ENCODE measurements at places on chromosomes 6 and 20.

GRCh38 chr20:364905-365794 lies 15.4 kb upstream of the TRIB3 start:
- DNase-seq = no peak

DNA sequence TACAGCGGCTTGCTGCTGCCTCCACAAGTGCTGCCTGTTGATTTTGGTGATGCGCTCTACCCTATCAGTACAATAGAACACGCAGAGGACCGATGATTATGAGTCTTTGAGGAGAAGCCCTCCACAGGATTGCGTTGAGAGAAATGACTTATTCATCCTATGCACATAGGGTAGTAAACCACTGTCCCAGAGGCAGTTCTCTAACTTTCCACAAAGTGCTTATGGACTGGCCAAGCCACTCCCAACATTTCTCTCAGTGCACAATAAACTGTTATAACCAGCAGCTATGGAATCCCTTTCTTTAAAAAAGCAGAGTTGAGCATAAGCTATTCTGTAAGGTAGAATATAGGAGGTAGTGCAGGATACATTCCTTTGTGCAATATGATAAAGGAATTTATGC lies 48.2 kb upstream of the REV3L start:
- no peak for DNase-seq

DNA sequence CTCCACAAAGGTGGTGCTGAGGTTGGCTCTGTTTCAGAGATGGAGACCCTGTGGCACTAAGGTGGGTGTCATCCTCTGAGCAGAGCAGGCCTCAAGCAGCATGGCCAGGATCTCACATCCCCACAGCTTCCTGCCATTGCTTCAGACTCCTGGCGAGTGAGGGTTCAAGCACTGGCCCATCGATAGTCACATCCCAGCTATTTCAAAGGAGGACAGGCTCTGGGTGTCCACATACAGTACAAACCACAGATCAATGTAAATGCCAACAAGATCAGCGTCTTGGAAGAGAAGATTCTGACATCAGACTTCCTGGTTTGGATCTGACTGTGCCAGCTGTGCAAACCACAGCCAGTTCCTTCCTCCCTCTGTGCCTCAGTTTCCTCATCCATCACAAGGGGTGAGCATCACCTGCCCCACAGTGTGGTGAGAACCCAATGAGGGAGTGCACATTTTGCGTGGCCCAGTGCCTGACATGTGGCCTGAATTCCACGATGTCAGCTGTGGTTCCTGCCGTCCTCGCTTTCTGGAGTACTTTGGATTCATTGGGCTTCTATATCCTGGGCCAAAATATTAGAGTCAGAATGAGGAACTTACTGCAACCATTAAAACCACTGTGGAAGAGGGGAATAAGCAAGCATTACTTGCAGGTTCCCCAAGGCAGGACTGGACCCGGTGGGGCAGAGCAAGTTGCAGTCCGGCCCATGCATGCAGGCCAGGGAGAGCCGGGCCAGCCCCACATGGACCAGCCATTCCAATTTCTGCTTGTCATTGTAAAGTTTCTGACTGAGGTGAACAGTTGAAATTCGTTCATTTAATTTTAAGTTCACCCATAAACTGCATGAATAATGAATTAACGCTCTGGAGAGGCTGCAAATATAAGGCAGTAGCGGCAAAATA lies 236.0 kb downstream of the TTLL2 start:
- no peak for DNase-seq

GRCh38 chr20:36210436-36211021 lies 25.7 kb upstream of the AAR2 start:
- no peak for DNase-seq

DNA sequence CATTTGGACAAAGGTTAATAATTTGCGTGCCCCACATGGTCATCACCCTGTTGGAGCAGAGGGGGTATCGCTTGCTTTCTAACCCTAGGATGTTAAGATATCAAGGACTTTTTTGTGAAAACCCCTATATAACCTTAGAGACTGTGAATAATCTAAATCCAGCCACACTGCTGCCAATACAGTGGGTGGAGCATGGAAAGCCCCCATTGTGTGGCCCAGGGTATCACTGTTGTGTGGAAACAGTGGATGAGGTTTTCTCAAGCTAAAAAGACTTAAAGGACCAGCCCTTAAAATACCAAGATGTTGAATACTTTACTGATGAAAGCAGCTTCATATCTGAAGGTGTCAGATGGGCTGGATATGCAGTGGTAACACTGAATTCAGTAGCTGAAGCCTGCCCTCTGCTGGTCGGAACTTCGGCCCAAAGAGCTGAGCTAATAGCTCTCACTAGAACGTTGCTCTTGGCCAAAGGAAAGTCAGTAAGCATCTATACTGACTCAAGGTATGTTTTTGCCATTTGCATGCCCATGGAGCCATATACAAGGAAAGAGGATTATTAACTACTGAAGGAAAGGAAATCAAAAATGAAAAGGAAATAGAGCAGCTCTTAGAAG lies 695.2 kb downstream of the PHF3 start:
- peak; percentile 60 for DNase-seq

DNA sequence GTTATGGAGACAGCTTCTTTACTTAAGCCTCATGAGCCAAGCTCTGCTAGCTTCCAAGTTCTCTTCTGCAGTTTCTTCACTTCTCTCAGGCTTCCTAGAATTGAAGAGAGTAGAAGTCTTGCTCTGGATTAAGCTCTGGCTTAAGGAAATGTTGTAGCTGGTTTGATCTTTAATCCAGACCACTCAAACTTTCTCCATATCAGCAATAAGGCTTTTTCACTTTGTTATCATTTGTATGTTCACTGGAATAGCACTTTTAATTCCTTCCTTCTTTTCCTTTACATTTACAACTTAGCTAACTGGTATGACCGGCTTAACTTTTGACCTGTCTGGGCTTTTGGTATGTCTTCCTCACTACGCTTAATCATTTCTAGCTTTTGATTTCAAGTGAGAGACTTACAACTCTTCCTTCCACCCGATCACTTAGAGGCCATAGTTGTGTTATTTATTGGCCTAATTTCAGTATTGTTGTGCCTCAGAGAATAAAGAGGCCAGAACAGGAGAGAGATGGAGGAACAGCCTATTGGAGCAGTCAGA lies 236.6 kb upstream of the BMP2 start:
- DNase-seq = no peak

- no peak for DNase-seq
Measured at GRCh38 chr20:23455639-23456038, 3.0 kb upstream of the CST11 start.

GRCh38 chr6:100226811-100227210 lies 232.8 kb upstream of the MCHR2 start:
- DNase-seq = no peak

GRCh38 chr20:37895166-37895565 lies 7.8 kb upstream of the VSTM2L start:
- DNase-seq = no peak

GRCh38 chr6:124573953-124574352 lies 388.3 kb upstream of the RNF217 start:
- no peak for DNase-seq

DNA sequence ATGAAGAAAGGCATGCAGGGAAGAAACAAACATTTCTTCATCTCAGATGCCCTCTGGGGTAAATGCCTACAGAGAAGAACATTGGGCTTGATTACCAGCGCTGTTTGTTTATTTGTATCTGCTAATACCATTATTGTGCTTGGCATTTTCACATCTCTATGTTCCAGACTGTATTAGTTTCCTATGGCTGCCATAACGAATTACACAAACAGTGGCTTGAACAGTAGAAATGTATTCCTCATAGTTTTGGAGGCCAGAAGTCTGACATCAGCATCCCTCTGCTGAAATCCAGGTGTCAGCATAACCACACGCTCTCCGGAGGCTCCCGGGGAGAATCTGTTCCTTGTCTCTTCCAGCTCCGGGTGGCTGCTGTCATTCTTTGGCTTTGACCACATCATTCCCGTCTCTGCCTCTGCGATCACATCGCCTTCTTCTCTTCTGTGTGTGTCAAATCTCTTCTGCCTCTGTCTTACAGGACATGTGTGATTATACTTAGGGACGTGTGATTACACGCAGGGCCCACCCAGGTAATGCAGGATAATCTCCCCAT lies 241.6 kb upstream of the SUPT3H start:
- peak; percentile 27 for DNase-seq

- DNase-seq = no peak
Measured at GRCh38 chr20:54608039-54608745, 132.8 kb downstream of the DOK5 start.

Measured in fibroblast of skin of back (primary cell).